ENCODE measurements at places on chromosomes 6 and 20. TPM values are rescaled to one million over a fixed set of nuclear protein-coding genes. Genes with fewer than 3 reads are reported as not detected.

GRCh38 chr20:381581-382290, 1.2 kb downstream of the TRIB3 start:
- peaks cover 17% of the 10 kb centered on the region for H3K4me1 ChIP-seq
- no peak for DNase-seq
- no peaks in the 10 kb centered on the region for H3K36me3 ChIP-seq
- no peaks in the 10 kb centered on the region for H3K27me3 ChIP-seq
- peak overlapping the region; percentile 81 for H3K27ac ChIP-seq

DNA sequence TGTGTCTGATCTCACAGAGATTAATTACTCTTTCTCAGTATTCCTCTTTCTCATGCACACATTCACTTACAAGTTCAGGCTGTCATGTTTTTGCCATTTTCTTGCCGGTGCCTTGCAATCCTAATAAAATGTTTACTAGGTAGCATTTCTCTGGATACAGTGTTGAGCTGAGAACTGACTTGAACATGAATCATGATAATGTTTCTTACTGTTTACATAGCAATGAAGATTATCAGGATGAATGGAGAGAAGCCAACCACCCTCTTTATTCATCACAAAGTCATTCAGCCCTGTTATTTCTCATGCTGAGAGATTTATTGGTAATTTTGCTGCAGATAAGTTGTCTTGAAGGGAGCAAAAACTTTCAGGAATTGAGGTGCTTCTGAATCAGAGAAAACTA, 185.5 kb upstream of the ECI2 start:
- no peak overlapping the region for H3K4me3 ChIP-seq
- H3K27me3 ChIP-seq: no peaks in the 10 kb centered on the region
- peak overlapping the region; percentile 80 for H3K27ac ChIP-seq
- peak; percentile 84 for DNase-seq

DNA sequence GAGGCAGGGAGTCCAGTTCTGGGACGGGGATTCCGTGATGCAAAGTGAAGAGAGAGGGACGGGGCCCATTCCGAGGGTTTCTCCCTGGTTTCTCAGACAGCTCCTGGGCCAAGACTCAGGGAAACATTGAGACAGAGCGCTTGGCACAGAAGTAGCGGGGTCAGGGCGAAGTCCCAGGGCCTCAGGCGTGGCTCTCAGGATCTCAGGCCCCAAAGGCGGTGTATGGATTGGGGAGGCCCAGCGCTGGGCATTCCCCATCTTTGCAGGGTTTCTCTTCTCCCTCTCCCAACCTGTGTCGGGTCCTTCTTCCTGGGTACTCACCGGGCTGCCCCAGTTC, 35.9 kb upstream of the HLA-G start:
- peak overlapping the region; percentile 59 for H3K4me3 ChIP-seq
- H3K4me1 ChIP-seq: 0 out of 2 replicates have a peak, but pooled peaks cover 4% of the 10 kb centered on the region
- peaks cover 17% of the 10 kb centered on the region for H3K27me3 ChIP-seq
- no peaks in the 10 kb centered on the region for H3K36me3 ChIP-seq
- DNase-seq: no peak

DNA sequence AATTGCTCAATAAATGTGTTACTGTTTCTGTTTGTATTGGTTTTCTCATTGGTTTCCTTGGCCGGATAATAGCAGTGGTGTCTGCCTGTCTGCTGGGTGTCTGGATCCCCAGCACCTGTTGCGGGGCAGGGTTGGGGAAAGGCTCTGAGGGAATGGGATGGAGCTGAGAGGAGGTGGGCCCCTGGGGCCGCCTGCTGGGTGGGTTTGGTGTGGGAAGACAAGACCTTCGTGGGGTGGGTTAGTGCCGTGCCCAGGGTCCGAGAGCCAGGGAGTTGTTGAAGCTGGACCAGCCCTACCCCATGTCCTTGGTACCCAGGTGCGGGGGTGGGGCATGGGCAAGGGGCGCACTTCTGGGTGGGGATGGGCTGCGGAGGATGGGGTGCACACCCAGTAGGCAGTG, 4.0 kb downstream of the SS18L1 start:
- no peaks in the 10 kb centered on the region for H3K36me3 ChIP-seq
- no peak for DNase-seq
- peaks cover 18% of the 10 kb centered on the region for H3K4me1 ChIP-seq
- no peak overlapping the region for H3K4me3 ChIP-seq
- H3K27me3 ChIP-seq: no peaks in the 10 kb centered on the region

DNA sequence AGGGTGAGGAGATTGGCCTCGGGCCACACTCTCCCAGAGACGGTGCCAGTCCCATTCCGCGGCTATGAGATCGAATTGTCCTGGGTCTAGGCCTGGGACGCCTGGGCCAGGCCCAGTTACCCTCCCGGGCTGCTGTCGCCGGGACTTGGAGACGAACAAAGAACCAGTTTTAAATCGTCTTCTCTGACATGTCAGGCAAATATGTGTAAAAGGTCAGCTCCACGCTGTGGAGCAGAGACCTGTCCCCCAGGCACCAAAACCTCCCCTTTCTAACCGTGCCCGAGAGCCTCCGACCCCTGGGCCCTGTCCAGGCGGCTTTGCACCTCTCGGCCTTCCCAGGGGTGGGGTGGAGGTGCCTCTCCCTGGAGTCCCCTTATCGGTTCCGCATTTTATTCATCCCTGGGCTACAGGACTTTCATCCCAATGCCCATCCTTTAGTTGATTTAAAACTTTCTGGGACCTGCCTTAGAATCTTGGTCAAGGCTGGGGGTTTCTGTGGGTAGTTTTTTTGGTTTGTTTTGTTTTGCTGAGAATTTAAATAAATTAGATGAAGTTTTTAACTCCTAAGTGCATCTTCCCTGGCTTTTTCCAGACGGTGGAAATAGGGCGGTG, 5.8 kb upstream of the TFAP2A start:
- no peaks in the 10 kb centered on the region for H3K36me3 ChIP-seq
- peaks cover 61% of the 10 kb centered on the region for H3K4me1 ChIP-seq
- no peak for DNase-seq
- no peak overlapping the region for H3K4me3 ChIP-seq
- peak overlapping the region; percentile 99 for H3K27ac ChIP-seq

DNA sequence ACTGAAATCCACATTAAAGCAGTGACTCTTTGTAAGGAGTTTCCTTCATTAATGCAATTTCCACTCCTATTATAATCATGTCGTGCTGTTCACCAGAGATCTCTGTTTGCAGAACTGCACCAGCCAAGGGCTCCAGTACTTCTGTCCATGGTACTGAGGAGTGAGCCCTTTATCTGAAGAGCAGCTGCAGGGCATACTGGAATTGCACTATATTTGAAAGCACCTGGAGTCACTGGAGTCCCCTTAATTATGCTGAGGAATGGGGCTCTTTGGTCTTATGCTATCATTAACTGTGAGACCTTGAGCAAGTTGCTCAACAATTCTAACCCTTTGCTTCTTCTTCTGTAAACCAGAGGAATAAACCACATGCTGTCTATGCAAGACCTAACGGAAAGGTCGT, 61.7 kb upstream of the NUP153 start:
- H3K4me3 ChIP-seq: no peak overlapping the region
- no peak for DNase-seq
- peaks cover 7% of the 10 kb centered on the region for H3K36me3 ChIP-seq
- no peaks in the 10 kb centered on the region for H3K4me1 ChIP-seq
- H3K27ac ChIP-seq: no peak overlapping the region
- no peaks in the 10 kb centered on the region for H3K27me3 ChIP-seq

GRCh38 chr6:100121854-100122609, 128.0 kb upstream of the MCHR2 start:
- H3K4me3 ChIP-seq: no peak overlapping the region
- no peaks in the 10 kb centered on the region for H3K4me1 ChIP-seq
- DNase-seq: no peak
- no peaks in the 10 kb centered on the region for H3K36me3 ChIP-seq
- no peak overlapping the region for H3K27ac ChIP-seq
- H3K27me3 ChIP-seq: no peaks in the 10 kb centered on the region

- H3K36me3 ChIP-seq: no peaks in the 10 kb centered on the region
- H3K27ac ChIP-seq: no peak overlapping the region
- DNase-seq: no peak
- no peaks in the 10 kb centered on the region for H3K4me1 ChIP-seq
- H3K27me3 ChIP-seq: peaks cover 28% of the 10 kb centered on the region
- no peak overlapping the region for H3K4me3 ChIP-seq
These were observed 34.8 kb downstream of the RNASET2 start for GRCh38 chr6:166921570-166921969.

DNA sequence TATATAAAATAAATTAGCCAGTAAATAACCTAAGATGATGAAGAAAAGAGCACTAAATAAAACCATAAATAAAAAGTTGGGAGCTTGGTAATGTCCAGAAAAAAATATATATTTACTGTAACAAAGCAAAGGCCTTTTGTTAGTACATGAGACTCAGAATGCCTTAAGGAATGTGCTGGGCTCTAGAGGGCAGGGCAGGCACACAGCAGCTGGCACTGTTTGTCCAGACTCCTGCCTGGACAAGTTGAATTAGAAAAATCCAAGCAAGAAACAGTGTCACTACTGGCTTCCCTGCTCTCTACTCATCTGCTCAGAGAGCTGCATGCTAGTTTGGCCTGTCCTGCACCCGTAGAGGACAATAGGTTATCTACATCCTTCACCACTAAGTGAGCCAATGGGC, 8.8 kb downstream of the DEFB129 start:
- H3K4me1 ChIP-seq: no peaks in the 10 kb centered on the region
- H3K4me3 ChIP-seq: no peak overlapping the region
- peak; percentile 30 for DNase-seq
- peaks cover 6% of the 10 kb centered on the region for H3K27me3 ChIP-seq
- H3K36me3 ChIP-seq: no peaks in the 10 kb centered on the region

GRCh38 chr6:55388211-55388610, 60.9 kb downstream of the GFRAL start:
- no peaks in the 10 kb centered on the region for H3K36me3 ChIP-seq
- H3K27ac ChIP-seq: no peak overlapping the region
- H3K4me1 ChIP-seq: no peaks in the 10 kb centered on the region
- 0 out of 2 replicates have a peak, but pooled peaks cover 2% of the 10 kb centered on the region for H3K27me3 ChIP-seq
- H3K4me3 ChIP-seq: no peak overlapping the region

DNA sequence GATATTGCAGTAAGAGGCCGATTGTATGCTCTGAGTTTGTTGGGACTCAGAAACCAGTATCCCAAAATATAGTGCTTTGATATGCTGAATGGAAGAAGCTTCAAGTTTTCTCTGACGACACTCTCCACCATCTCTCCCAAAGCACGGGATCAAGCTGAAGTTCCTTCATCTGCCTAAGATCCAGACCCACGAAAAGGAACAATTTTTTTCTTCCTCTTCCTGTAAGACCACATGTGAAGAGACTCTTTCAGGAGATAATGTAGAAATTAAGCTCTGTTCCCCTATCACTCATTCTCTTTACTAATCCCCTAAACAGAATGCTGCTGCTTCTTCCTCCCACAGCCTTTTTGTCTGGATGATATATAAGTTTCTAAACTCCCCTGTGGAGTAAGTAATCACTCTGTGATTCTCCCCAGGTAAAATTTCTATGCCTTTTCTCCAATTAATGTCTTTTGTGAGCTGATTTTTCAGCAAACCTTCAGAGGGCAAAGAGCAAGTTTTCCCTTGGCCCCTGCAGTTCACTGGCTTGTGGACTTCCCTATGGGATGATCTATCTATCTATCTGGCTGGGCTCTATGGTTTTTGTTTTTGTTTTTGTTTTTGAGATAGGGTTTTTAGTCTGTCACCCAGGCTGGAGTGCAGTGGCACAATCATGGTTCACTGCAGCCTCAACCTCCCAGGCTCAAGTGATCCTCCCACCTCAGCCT, 13.5 kb upstream of the PNRC1 start:
- no peaks in the 10 kb centered on the region for H3K36me3 ChIP-seq
- H3K27ac ChIP-seq: no peak overlapping the region
- H3K4me1 ChIP-seq: no peaks in the 10 kb centered on the region
- no peak for DNase-seq
- no peaks in the 10 kb centered on the region for H3K27me3 ChIP-seq

- no peaks in the 10 kb centered on the region for H3K36me3 ChIP-seq
- H3K4me1 ChIP-seq: no peaks in the 10 kb centered on the region
- no peak overlapping the region for H3K27ac ChIP-seq
- H3K27me3 ChIP-seq: no peaks in the 10 kb centered on the region
These were observed 41.4 kb downstream of the ECT2L start for GRCh38 chr6:138837246-138837645.

- H3K36me3 ChIP-seq: no peaks in the 10 kb centered on the region
- no peak overlapping the region for H3K27ac ChIP-seq
- H3K27me3 ChIP-seq: no peaks in the 10 kb centered on the region
- DNase-seq: no peak
- no peaks in the 10 kb centered on the region for H3K4me1 ChIP-seq
These were observed 25.7 kb upstream of the SIRT5 start for GRCh38 chr6:13548500-13549210.

GRCh38 chr20:38825901-38826625, 20.6 kb downstream of the PPP1R16B start:
- H3K27me3 ChIP-seq: peaks cover 11% of the 10 kb centered on the region
- no peak for DNase-seq
- no peak overlapping the region for H3K4me3 ChIP-seq
- H3K36me3 ChIP-seq: no peaks in the 10 kb centered on the region
- H3K27ac ChIP-seq: no peak overlapping the region
- no peaks in the 10 kb centered on the region for H3K4me1 ChIP-seq

- DNase-seq: peak; percentile 20
- H3K36me3 ChIP-seq: no peaks in the 10 kb centered on the region
- no peaks in the 10 kb centered on the region for H3K27me3 ChIP-seq
These were observed 84.8 kb downstream of the TAF4 start for GRCh38 chr20:61980647-61981583.

- H3K27ac ChIP-seq: no peak overlapping the region
- no peaks in the 10 kb centered on the region for H3K36me3 ChIP-seq
- H3K4me1 ChIP-seq: peaks cover 36% of the 10 kb centered on the region
- no peak for DNase-seq
- H3K27me3 ChIP-seq: no peaks in the 10 kb centered on the region
- no peak overlapping the region for H3K4me3 ChIP-seq
These were observed 20.1 kb downstream of the TOP1 start for GRCh38 chr20:41048461-41049301.

DNA sequence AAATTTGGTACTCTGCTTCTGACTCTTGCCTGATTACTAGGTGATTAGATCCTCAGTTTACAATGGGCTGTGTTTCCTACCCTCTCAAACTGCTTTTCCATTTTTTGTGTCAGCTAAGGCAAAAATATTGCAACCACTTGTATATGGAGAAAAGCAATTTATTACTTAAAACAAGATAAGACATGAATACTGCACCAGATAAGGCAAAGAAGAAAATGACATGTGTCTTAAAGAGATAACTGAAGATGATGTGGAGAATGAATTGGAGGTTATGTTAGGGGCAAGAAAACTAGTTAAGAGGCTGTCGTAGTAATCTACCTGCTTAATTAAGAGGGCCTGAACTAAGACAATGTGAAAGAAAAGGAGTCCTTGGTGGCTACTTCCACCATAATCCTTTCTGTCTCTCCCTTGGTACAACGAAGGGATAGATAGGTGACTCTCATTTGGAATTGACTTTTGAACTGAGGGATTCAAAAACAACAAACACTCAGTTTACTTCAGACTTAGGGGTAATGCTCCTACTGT, 16.3 kb upstream of the REV3L start:
- no peaks in the 10 kb centered on the region for H3K27me3 ChIP-seq
- DNase-seq: no peak
- no peaks in the 10 kb centered on the region for H3K36me3 ChIP-seq
- no peak overlapping the region for H3K4me3 ChIP-seq

The SEC63 gene
- 172 TPM for total RNA-seq

The E2F3 gene
- total RNA-seq: 31.0 TPM

The GABRR1 gene
- total RNA-seq: not detected

The FAM162B gene
- total RNA-seq: not detected

The DOP1A gene
- 13.4 TPM for total RNA-seq

The BMP2 gene
- 0.23 TPM for total RNA-seq

The FLRT3 gene
- total RNA-seq: 0.67 TPM

The CRISP3 gene
- not detected for total RNA-seq

The FHL5 gene
- total RNA-seq: not detected

The HLA-G gene
- 0.62 TPM for total RNA-seq

The BIRC7 gene
- 9.0 TPM for total RNA-seq

The BPIFB4 gene
- total RNA-seq: not detected

The IFNGR1 gene
- 23.4 TPM for total RNA-seq

The REM1 gene
- total RNA-seq: not detected

The SIGLEC1 gene
- 0.03 TPM for total RNA-seq

All from Panc1 (cell line).